Endothelial cell of umbilical vein (primary cell): ENCODE measurements at places on chromosomes 7 and 10. TPM values are rescaled to one million over a fixed set of nuclear protein-coding genes. Genes with fewer than 3 reads are reported as not detected.
A peak's percentile ranks its signal among the peaks of the same experiment; 100 is the strongest.

DNA sequence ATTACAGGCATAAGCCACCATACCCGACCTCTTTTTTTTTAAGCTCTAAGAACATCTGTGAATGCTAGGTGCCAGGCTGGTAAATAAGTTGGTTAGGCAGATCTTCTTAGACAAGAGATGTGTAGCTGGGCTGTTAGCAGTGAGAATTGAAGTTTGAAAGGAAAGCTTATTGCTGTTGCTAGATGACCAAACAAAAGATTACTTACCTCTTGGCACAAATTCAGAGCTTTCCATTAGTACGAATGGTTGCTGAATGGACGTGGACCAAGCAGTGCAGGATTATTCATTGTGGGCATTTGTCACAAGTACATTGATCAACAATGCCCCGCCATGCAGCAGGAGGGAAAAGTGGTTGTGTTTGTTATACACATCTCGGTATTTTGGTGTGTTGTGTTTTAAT, 131.2 kb downstream of the GFRA1 start:
- H3K27me3 ChIP-seq, result no peaks in the 10 kb centered on the region
- H3K36me3 ChIP-seq, result no peaks in the 10 kb centered on the region
- no peak overlapping the region for H3K4me3 ChIP-seq

Gene EN2
- not detected in 2 replicates for total RNA-seq

Gene PRRT4
- total RNA-seq, result not detected in 2 replicates

DNA sequence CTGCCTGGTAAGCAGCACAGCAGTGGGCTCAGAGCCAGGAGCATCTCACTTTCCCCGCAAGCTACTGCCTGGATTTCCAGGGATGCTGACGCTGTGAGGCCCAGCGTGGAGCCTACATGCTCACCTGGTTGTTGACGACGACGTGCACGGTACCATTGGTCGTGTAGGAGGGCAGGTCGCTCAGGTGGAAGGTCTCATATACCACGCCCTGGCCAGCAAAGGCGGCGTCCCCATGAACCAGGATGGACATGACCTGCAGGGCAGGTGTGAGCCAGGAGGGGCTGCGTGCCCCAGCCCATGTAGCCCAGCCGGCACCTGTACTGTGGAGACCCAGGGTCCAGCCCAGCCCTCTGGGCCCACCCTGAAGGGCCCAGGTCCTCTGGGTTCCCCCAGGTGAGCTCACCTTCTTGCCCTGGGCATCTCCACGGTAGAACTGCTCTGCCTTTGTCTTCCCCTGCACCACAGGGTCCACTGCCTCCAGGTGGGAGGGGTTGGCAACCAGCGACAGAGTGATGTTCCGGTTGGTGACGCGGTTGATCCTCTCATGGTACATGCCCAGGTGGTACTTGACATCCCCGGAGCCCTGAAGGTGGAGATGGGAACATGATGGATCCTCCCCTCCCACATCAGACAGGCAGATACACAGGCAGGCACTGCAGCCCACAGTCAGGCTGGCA, 15.4 kb downstream of the OGDHL start:
- no peaks in the 10 kb centered on the region for H3K4me1 ChIP-seq
- H3K27ac ChIP-seq, result no peak overlapping the region
- H3K27me3 ChIP-seq, result no peaks in the 10 kb centered on the region
- H3K36me3 ChIP-seq, result no peaks in the 10 kb centered on the region
- no peak overlapping the region for H3K4me3 ChIP-seq

DNA sequence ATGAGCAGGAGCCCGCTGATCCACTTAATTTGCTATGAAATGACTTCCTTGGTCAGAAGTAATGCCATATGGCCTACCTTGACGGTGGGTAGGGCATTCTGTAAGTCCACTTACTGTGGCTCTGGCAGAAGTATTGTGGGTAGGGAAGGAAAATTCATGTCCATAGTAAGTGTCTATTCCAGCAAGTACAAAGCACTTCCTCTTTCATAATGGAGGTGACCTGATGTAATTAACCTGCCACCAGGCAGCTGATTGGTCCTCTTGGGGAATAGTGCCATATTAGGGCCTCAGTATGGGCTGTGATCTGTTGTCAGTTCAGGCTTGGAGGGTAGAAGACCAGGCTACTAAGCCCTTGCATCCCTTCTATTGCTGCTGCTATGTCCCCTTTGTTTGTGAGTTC, 103.9 kb downstream of the SLC37A3 start:
- H3K27ac ChIP-seq, result no peak overlapping the region
- H3K4me1 ChIP-seq, result no peaks in the 10 kb centered on the region
- H3K36me3 ChIP-seq, result no peaks in the 10 kb centered on the region
- no peak for DNase-seq
- no peak overlapping the region for H3K4me3 ChIP-seq

Gene CPVL
- total RNA-seq, result not detected in 2 replicates

DNA sequence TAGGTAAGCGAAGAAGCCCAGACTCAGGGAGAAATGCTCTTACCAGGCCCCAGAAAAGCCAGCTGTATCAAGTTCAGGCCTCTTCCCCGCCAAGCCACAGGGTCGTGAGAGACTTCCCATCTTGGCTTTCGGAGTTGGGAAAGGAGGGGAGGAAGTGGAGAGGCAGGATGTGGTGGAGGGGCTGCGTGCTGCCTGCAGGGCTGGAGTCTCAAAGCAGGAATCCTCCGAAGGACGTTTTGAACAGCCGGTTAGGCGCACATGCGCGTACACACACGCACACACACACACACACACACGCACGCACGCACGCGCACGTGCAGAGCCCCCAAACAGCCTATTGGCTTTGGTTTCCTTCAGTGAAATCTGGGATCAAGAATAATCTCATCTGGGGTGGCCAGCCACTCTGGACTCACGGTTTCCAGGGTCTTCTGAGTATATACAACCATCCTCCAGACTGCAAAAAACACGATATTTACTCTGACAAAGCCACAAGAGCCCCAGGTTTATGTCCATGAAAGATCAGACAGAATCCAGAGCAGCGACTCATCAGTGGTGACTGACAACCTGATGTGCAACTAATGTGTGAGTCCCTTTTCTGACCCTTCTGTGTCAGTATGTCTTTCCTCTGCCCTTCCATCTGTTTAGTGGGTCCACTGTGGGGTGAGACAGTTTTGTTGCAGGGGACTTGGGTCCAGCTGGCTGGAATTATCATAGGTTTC, 115.0 kb upstream of the ZNF438 start:
- peaks cover 13% of the 10 kb centered on the region for H3K4me1 ChIP-seq
- DNase-seq, result peak; percentile 53

Gene GSAP
- 2.4 and 5.8 TPM in 2 replicates for total RNA-seq

- H3K27me3 ChIP-seq, result no peaks in the 10 kb centered on the region
- H3K4me1 ChIP-seq, result no peaks in the 10 kb centered on the region
- no peak overlapping the region for H3K27ac ChIP-seq
- no peak for DNase-seq
Observed at GRCh38 chr7:138607216-138608126, 93.7 kb downstream of the SVOPL start.

DNA sequence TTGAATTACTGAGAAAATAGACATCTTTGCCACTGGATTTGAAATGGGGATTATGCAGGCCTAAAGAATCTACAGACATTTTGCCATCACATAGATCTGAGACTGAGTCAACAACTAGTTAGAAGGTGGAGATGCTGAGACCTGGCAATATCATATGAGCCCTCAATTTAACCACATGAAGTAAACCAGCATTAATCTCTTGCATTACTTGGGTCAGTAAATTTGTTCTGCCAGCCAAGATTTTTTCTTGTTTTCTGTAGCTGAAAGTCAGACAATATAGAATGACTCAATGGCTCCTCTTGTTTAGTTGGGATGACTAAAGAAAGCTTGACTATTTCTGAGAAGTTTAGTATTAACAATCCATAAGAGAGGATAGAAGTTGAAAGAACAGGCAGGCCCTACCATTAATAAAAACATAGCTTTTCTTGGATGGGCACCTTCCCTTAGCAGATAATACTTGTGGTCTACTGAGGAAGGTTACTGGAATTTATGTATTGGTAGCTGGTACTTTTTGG, 396.7 kb upstream of the SORCS1 start:
- no peak overlapping the region for H3K27ac ChIP-seq
- H3K36me3 ChIP-seq, result no peaks in the 10 kb centered on the region
- no peaks in the 10 kb centered on the region for H3K4me1 ChIP-seq
- H3K27me3 ChIP-seq, result no peaks in the 10 kb centered on the region
- DNase-seq, result no peak

DNA sequence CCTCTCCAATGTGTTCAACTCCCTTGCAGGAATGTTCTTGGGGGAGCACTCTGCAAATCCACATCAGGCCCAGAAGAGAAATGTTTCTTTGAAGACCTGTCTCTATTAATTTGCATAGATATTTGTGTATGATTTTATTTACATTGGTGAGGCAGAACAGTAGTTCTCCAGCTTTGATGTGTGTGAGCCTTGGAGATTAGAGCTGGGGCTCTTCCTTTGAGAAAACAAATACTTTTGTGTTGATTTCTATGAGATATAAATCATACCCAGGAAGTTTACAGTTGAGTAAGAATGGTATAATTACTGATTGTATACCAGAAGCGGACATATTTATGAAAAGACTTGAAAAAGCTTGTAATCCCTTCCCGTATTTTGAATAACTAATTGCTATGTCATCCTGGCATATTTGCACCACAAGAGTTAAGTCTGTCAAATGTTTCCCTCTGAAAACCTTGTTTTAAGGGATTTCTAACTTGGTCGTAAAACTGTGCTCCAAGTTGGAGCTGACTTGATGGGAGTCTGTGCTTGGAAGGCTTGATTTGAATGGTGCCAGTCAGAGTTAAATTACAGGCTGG, 468.5 kb downstream of the LRMDA start:
- H3K4me3 ChIP-seq, result no peak overlapping the region
- H3K27me3 ChIP-seq, result no peaks in the 10 kb centered on the region
- DNase-seq, result no peak
- no peaks in the 10 kb centered on the region for H3K4me1 ChIP-seq

GRCh38 chr10:69389827-69390490, 26.8 kb downstream of the TACR2 start:
- H3K4me1 ChIP-seq, result peaks cover 4% of the 10 kb centered on the region
- no peak overlapping the region for H3K4me3 ChIP-seq
- H3K27me3 ChIP-seq, result no peaks in the 10 kb centered on the region
- H3K36me3 ChIP-seq, result peaks cover 12% of the 10 kb centered on the region
- no peak overlapping the region for H3K27ac ChIP-seq
- DNase-seq, result no peak
